Substantia nigra (tissue), 51 donors: ENCODE measurements at places on chromosomes 5 and 9.

DNA sequence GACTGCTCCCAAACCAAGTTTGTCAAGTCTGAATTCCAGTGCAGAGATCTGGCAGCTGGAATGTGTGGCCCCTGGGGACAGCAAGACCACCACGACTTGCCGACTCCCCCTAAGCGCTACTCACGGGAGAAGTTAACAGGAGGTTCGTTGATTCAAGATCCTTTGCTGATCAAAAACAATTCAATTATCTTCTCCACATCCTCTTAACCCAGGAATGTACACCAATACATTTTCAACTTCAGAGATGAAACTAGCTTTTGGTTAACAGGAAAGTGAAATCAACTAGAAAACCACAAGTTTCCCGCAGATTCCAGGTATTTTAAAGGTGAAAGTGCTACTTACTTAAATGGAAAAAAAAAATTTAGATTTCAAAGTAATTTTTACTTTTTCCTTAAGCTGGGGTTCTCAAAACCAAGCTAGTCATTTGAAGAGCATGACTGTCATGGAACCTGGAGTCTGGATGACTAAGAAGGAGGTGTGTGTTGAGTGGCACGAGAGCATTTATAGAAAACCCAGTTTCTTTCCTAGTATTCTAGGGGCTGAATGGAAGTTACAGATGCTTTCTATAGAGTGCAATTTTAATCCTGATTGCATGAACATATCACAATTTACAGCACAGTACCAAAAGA is 257.5 kb upstream of the PANK3 start:
- no peak for DNase-seq

DNA sequence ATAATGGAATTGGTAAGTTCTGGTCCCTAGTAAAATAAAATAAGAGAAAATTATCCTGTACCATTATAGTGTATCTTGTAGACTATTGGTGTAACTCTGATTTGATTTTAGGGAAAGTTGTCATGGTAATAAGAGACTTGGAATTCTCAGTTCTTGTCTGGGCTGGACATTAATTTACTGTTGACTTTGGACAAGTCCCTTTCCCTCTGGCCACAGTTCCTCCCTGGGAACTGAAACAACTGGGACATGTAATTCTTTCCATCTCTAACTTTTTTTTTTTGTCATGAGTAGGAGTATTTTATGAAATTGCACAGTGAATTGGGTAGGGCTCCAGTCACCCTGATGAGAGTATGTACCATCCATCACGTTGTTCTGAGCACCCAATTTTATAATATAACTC is 15.0 kb downstream of the GLRA1 start:
- DNase-seq: no peak

DNA sequence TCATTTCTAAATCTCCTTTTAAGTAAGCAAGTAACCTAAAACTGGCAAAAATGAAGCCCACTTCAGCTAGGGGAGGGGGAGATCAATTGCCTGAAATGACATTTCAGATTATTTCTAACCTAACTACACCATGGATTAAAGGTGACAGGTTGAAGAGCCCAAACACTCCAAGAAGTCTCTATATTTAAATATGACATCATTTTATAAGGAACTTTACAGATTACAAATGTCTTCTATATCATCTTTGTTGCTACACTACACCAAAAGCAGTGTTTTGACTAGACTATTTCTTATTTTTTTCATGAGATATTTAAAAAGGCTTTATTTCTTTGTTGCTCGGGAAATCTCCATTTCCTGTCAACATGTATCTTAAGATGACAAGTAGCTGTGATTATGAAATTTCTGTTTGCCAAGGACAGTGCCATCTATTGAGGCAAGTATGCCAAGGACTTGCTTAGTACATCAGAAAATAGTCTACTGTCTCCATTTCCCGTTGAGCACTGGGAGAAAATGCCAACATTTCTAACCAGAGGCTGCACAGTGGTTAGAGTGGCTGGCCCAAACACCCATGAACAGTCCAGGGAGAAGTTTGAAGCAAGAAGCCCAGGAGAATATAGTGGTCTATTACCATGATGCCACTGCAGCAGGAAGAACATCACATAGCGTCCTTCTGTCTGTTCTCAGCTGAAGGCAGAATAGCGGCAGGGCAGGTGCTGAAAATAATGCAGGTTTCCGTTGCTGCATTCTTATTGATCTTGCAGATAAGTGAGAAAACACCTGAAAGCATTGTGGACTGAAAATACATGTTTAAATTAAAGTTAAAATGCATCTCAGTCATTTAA is 93.4 kb upstream of the ITGA2 start:
- no peak for DNase-seq

DNA sequence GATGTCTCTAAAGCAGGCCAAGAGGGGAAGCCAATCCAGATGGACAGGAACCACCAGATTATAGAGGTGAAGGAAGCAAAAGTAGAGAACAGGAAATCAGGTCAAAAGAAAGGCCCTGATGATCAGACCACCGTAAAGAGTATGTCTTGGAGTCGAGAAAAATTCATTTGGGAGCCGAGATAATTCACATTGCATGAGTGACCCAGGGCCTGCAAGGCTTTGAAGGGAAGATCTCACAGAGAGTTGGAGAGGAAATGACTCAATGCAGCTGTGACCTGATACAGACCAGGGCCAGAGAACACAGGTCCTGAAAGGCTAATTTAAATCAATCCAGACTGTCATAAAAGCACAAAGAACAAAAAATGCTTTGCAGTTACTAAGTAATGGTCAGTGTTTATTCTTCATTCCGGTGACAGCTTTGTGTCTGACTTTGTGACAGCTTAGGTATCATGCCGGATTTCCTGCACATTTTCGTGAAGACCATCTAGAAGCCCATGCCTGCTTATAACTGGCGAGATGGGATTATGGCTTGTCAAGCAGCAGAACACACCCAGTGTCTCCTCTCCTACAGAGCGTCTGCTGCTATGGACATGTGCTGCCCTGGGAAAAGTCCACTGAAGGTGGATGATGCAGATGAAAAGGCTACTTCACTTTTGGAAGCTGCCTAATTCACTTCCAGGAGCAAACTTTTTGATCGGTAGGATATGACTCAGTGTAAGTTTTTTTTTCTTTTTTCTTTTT is 5.8 kb upstream of the ACTBL2 start:
- DNase-seq: no peak

DNA sequence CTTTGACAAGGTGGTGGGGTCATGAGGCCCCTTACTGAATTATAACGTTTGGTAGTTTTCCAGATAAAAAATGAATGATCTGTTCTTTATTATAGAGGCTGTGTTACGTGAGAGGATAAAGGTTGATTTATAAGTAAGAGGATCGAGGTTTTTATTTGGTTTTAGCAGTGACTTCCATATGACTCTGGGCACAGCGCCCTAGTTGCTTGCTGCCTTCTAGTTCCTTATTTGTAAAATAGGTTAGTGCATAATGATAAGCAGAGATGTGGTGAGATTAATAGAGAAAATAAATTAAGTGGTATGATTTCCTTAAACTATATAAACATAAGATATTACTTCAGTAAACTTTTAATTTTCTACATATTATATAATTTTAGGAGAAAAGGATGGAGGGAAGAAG is 29.8 kb downstream of the MRRF start:
- DNase-seq: no peak

DNA sequence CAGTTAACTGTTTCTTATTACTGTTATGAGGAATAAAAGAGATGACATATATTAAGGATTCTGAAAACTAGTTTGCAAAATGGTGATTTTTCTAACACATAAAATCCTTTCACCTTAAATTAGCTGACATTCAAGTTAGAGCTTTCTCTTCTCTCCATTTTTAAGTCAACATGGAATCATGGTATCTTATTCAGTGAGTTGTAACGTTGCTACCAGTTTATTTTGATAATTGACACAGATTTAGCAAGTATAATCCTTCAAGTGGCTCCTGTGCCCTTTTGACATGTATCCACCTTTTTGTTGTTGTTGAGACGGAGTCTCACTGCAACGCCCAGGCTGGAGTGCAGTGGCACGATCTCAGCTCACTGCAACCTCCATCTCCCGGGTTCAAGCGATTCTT is 58.5 kb downstream of the CSNK1A1 start:
- no peak for DNase-seq

DNA sequence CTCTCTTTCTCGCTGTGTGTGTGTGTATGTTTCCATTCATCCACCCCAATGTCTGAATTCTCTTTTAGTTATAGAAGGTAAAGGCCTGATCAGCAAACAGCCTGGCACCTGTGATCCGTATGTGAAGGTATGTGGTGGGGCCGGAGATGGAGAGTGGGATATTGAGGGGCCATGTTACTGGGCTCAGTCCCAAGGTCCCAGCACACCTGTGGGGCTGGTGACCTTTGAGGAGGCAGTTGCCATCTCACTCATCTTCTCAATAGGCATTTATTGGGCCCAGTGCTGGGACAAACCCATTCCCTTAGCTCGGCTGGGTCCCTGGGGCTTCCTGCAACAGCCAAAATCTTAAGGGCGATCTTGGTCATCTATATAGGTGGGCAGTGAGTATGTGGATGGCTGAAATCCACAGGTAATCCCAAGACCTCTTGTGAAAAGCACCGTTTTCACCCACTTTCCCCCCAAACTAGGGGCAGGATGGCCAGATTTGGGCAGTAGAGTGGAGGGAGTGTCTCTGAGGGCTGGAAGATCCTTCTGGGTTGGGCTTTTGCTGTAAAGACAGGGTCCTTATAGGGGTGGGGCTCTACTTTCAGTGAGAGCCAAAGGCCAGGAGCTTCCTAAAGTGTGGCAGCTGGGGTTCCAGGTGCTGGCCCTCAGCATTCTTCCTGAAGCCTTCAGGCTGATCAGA is 19.6 kb downstream of the RGS3 start:
- DNase-seq: no peak

DNA sequence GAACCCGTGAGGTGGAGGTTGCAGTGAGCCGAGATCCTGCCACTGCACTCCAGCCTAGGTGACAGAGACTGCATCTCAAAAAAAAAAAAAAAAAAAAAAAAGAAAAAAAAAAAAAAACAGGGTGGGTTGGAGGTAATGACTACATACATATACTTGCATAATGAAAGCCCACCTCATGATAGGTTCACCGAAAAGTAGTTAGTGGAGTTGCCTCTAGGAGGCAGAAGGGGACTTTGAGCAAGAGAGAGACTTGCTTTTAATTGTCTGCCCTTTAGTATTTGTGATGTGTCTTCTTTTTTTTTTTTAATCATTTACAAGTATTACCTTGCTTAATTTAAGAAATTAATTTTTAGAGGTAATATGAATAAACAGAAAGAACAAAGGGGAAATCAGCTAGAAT is 99.8 kb downstream of the PPARGC1B start:
- DNase-seq: no peak

- no peak for DNase-seq
These were observed 34.3 kb downstream of the MRPL36 start for GRCh38 chr5:1765141-1765879.

GRCh38 chr5:61732796-61733195 is 400.7 kb downstream of the ZSWIM6 start:
- DNase-seq: peak; percentile 6

DNA sequence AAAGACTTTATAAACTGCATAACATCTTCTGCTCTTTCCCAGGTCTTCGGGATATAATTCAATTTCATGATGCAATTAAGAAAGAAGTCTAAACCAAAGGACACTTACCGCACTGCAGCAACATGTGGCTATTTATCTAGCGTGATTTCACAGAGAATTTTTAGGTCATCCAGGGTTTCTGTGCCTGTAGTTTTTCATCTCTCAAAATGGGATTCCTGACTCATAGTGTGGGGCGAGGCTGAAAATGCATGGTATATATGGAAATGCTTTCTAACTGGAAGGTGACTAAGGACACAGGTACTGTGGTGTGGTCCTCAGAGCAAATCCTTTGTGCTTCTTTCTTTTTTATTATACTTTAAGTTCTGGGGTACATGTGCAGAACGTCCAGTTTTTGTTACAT is 557.7 kb upstream of the KLF4 start:
- DNase-seq: no peak

DNA sequence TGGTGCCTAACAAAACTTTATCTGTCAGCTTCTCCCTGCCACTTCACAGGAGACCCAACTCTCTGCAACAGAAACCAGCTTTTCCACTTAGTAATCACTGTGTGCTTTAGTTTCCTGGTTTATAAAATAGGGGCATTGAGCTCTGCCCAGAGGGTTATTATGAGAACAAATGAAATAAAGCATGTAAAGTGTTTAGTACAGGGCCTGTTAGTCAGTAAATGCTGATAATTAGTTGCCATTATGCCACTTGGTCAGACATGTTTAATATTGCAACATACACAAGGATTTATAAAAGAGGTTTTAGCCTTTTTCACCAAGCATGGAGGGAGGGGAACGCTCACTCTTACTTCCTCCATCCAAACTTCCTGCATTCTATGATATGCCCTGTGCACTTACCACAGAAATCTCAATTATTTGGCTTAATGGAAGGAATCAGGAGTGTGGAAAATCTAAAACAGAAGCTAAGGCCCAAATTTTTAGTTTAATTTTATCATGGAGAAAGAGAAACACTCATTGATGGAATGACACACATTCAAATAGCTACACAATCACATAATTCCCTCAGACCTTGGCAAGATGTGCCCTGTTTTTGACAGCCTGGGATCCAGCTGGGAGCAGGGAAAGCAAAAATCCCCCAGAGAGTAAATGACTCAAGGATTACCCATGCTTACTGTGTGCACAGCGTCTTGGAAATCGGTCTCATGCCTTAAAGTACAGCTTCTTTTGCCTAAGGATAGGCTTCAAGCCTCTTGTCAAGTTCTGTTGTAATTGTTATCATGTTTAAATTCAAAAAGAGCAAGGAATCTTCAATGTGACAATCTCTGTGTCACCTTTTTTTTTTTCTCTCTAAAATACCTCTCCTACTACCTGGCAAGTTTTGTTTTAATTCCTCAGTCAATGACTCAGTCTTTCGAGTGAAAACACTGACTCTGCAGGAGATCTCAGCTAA is 34.0 kb downstream of the ZNF474 start:
- DNase-seq: no peak

- DNase-seq: no peak
These were observed 402.7 kb upstream of the TNC start for GRCh38 chr9:115520646-115521045.

DNA sequence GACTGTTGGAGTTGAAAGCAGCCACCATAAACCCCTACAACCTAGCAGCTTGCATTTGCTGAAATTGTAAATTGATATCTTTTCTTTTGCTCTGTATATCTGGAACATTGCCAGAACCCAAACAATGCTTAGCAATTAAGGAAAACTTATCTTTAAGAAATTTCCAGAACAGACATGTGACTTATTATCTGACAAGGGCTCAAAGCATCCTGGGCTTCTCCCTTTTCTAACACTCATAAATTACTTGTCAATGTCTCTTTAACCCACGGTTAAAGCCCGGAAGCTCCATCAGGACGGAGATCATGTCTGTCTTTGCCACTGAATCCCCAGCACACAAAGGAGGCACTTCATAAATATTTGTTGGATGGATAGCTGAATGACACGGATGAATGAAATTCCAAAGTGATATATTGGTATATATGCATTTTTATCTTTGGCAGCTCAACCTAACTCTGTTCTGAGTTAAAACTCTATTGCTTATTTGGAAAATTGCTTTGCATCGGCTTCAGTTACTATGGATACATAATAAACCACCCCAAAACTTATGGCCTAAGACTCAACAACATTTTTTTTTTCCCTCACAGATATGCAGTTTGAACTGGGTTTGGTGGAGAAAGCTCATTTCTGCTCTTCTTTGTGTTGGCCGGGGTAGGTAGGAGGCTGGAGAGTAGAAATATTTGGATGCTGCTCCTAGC is 103.1 kb upstream of the CLINT1 start:
- DNase-seq: no peak

GRCh38 chr5:33843579-33843978 is 48.2 kb downstream of the ADAMTS12 start:
- no peak for DNase-seq
